AG04449 (cell line): ENCODE measurements at places on chromosomes 12 and 14.

GRCh38 chr12:15599266-15600037, 189.7 kb downstream of the EPS8 start:
- DNase-seq: no peak

- DNase-seq: no peak
These were observed 202.1 kb upstream of the MYL2 start for GRCh38 chr12:111122458-111122878.

GRCh38 chr14:94161981-94162380, 12.1 kb upstream of the PPP4R4 start:
- DNase-seq: no peak

- no peak for DNase-seq
These were observed 2.8 kb downstream of the PSMB11 start for GRCh38 chr14:23044840-23045239.

- DNase-seq: no peak
These were observed 4.1 kb upstream of the ACVR1B start for GRCh38 chr12:51947246-51947996.

DNA sequence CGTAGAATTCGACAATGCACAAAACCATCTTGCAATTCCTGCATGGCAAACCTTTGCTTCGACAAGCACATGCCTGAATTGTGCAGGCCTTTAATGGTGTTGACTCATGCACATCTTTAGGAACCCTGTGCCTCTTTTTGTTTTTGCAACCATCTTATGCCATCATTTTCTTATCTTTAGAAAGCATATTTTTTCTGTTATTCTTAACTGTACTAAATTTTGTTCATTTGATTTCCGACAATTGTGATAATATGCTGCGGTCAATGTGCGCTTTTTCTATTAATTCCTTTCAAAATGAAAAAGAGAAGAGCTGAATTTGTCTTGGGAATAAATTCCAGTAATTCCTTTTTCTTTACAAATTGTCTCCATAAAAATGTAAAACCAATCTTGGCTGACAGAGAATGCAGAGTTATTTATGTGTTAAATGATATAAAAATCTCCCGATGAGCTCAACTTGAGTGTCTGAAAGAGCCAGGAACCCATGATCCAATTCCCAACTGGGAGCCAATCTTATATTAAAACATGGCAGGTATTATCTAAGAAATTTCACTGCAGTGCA, 20.1 kb upstream of the CDK17 start:
- no peak for DNase-seq

DNA sequence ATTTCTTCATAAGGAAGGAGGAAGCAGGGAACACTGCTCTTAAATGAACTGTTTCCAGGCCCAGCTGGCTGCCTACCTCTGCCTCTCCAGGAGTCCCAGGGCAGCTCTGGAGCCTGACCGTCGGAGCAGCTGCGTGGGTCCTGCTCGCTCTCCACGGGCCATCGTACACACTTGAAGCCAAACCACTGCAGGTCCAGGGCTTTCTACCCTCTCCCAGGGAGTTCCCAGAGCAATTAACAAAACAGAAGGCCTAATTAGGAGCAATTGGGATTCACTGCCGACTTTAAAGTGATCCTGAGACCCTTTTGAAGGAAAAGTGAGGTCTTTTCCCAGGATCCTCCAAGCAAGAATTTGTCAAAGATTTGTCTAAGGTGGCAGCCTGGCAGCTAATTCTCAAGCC, 76.9 kb downstream of the OTX2 start:
- no peak for DNase-seq

- no peak for DNase-seq
These were observed 53.3 kb downstream of the WDR20 start for GRCh38 chr14:102192840-102193502.

DNA sequence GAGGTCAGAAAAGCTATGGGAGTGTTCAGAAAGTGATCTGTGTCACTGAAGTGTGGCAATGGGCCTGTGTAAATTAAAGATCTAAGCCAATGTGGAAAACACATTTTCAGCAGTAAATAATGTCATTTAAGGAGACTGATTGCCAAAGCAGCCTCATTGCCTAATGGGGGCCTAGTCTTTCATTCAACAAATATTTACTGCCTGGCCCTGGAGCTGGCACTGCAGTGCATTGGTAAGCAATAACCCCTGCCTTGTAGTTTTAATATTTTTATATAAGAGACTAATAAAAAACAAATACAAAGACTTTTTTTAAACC, 326.6 kb downstream of the BTG1 start:
- DNase-seq: no peak

DNA sequence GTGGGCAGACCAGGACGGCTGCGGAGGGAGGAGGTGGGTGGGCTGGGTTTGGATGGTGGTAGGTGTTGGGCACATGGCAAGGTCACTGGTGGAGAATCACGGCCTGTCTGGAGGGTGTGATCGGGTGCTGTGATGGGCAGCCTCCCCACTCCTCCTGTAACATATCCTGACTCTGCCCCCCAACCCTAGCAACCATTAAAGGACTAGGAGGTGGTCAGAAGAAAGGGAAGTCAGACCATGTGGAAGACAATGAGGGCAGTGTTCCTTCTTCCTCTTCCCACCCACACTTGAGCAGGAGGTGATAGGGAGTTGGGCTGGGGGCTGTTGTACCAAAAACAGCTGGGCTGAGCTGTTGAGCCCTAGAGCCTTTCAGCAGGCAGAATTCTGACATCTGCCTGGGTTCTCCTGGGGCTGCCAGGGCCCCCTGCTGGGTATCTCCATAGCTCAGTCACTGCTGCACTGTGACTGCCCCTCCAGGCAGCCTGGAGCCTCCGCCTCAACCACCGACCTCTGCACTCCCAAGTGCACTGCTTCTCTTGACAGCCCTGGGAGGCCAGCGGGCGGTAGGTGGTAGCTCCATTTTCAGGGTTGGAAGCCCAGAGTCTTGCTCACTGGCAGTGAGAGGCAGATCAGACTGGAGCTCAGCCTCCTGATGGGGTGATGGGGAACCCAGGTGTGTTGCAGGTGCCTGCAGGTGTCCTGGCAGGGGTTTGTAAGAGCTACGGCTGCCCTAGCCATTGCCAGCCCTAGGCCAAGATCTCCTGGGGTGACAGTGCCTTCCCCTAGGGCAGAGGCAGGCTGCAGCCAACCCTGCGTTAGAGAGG, 15.4 kb downstream of the VASH1 start:
- no peak for DNase-seq

GRCh38 chr12:121214166-121214777, 4.3 kb downstream of the P2RX4 start:
- DNase-seq: no peak
